ENCODE measurements at places on chromosomes 2 and 18.

DNA sequence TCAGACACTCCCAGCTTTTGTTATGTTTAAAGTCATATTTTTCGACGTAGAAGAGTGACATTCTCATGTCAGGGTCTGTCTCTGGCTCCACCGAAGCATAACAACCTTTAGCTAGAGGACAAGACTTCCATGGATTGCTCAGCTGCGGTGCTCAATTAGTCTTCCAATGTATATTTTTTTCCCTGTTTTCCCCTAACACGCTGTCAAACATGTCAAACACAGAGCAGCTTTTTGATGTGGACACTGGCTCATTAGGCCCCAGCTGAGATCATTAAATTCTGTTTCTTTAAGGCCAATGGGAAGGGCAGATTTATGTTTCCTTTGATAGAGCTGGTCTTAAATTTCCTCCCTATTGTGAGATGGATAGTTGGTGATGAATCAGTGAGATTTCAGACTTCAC, 525.4 kb downstream of the PIK3C3 start:
- no peak for DNase-seq

GRCh38 chr2:208406474-208407451, at the start of gene PTH2R:
Gene PTH2R (plus strand): TSS chr2:208406792. CDS start chr2:208407044, 252 bp downstream.
- DNase-seq = no peak

GRCh38 chr2:176157499-176158185, 535 bp downstream of the HOXD3 start:
- no peak for DNase-seq

DNA sequence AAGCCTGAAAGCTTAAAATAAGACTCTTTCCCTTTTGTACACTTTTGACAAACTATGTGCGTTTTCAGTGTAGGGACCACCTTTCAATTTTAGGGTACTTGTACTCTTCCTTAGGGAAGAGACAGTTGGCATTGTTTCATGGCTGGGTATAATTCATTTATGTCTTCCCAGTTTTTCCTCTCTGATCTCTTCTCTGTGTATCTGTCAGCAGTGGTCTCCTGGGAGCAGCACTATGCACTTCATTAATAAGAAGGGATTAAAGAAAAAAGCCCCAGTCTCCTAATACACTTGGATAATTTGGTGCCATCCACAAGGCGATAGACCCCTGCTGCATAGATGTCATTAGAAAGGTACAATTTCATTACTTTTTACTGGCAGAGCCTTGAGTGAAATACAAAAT, 12.1 kb downstream of the AQP4 start:
- DNase-seq = no peak

- DNase-seq = no peak
Observed at GRCh38 chr2:217028128-217028527, 168.3 kb upstream of the TNP1 start.

GRCh38 chr18:50970006-50970405, 2.2 kb downstream of the ELAC1 start:
- no peak for DNase-seq

DNA sequence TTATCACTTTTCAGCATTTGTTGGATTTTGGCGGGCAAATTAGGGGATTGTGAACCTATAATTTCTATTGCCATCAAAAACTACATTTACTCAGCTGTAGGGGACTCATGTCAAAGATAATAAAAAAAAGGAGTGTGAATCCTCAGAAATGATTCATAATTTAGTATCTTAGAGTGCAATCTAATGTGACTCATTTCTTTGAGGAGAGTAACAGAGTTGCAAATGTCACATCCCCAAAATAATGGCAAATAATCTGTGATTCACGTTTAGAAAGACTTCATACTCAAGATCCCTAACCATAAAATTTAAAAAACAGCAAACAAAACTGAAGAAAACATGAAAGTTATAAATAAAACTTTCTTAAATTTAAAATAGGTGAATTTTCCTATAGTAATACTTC, 373.0 kb downstream of the CDH2 start:
- DNase-seq = no peak

GRCh38 chr2:219277703-219278654, 1.2 kb upstream of the DNAJB2 start:
- DNase-seq = peak; percentile 74

- DNase-seq = no peak
Observed at GRCh38 chr2:224146356-224147160, 107.5 kb upstream of the SERPINE2 start.

GRCh38 chr2:192128655-192129054, 66.1 kb downstream of the TMEFF2 start:
- no peak for DNase-seq

DNA sequence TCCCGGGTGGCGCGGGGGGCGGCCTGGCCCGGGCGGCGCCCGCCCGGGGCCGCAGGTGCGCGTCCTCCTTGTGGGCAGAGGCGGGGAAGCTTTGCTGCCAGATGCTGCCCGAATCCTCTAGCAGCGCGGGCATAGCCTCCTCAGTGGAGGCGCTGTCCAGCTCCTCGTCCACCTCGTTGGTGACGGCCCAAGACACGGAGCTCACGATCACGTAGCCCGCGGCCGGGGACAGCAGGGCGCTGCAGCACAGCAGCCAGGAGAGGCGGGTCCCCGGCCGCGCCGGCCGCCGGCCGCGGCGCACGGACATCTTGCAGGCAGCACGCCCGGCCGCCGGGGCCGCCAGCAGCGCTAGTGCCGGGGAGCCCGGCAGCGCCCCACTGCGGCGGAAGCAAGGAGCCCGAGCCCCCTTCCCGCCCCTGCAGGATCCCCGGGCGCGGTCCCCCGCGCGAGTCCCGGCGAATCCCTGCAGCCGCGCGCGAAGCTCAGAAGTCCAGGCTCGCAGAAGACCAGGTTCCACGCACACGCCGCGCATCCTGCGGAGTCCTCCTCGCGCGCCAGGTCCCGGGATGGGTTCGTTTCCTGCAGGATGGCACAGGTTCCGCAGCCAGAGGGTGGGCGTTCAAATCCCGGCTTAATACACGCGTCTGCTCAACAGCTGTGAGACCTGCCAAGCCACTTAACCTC, at the start of gene CREG2:
Gene CREG2 (minus strand): TSS at position 353 of the 684 bp plus-strand sequence. CDS start 46 bp downstream, at position 307.
- peak; percentile 84 for DNase-seq

GRCh38 chr2:104563398-104563996, 290.4 kb upstream of the POU3F3 start:
- no peak for DNase-seq

DNA sequence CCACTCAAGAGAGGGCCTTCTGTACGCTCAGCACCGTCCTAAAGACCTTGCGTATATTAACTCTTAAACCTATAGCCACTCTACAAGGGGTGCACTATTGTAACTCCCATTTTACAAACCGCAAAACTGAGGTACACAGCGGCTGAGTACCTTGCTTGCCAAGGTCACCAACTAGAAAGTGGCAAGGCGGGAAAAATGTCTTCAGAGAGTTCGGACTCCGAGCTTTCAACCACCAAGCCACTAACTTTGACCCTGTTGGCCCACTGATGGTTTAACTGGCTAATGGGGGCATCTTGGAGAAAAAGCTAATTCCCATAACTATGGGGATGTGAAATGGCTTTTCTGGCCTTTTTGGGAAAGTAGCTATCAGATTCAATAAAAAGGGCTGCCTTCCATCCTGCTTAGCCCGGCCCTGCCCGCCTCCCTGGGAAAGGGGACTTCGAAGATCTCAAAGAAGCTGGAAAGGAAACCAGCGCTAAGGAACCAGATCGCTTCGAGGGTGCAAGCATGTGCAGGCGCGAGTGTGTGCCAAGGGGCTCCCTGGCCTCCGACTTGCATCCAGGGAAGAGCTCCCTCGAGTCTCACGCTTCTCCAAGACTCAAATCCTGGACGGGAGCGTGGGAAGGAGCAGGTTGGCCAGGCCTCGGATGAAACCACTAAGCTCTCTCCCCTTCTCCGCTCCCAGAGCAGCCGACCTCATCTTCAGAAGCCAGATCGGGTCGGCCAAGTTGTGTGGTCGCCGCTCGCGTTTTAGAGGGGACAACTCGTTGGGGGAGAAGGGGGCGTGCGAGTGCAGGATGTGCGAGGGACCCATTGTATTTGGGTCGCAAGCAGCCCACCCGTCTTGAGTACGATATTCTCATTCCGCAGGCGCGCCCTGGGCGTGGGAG, 2.2 kb upstream of the SP5 start:
- DNase-seq = no peak

GRCh38 chr2:101751875-101752619, 54.5 kb downstream of the MAP4K4 start:
- DNase-seq = no peak

DNA sequence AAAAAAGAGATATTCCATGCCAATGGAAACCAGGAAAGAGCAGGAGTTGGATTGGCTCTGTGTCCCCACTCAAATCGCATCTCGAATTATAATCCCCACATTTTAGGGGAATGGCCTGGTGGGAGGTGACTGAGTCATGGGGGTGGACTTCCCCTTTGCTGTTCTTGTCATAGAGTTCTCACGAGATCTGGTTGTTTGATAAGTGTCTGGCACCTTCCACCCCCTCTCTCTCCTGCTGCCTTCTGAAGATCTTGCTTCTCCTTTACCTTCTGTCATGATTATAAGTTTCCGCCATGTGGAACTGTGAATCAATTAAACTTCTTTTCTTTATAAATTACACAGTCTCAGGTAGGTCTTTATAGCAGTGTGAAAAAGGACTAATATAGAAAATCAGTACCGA, 355.6 kb downstream of the NBAS start:
- no peak for DNase-seq

GRCh38 chr2:17301437-17301836, 216.8 kb downstream of the RAD51AP2 start:
- no peak for DNase-seq

DNA sequence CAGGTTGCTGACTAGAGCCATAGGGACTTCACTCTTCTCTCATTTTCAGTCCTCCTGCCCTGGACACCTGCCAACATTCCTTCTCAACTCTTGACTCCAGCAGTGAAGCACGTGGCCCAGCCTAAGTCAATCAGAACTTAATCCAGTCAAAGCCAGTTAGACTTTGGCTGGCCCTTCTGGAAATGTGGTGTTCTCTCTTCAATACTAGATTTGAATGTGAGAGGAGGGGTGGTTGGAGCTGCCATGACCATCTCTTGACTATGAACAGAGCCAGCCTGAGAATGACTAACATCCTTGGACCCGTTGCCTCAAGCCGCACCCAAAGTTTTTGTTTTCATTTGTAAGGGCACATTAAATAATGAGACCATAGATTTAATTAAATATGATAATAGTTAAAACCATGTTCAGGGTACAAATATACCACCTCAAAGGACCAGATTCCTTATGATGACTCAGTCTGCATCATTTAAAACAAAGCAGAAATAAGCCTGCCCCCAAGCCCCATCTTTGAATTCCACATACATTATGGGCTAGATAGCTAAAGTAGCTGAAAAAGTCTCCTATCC, 49.7 kb upstream of the RASGRP3 start:
- no peak for DNase-seq

- no peak for DNase-seq
Observed at GRCh38 chr2:169086893-169087467, 17.6 kb downstream of the DHRS9 start.

DNA sequence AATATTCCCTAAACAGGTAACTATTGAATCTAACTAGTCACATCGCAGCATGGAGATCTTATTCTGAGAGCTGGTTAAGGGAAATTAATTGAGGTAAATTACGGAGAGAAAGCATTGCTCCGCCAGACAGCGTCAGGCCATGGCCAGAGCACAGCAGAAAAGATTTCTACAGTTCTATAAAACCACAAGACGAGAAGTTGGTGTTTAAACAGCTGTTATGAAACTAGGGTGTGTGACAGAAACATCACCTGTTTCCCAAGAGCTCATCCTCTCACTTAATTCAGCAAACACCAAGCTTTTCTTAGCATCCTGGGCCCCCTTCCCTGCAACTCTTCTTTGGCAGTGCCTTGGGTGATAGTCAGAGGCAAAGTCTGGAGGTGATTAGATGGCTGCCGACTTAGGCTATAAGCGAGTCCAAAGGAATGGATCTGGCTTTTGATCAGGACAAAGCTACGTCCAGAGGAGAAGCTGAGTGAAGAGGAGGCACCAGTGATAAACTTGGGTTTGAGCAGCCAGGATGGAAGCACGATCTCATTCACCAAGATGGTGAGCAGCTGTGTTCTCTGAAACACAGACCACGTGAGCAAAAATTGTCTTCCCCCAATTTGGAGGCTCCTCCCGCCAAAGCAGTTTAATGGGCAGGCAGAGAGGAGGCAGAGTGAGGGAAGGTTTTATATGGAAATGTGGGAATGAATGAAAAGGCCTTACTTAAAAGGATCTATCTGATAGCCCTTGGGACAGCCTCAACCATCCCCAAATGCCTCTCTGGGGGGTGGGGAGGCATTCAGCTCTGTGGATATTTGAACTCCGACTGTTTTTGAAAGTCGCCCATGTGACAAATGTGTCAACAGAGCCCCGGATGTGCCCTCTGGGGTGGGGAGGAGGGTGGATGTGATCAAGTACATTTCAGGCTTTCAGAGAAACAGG, 57.8 kb downstream of the PKDCC start:
- no peak for DNase-seq

- no peak for DNase-seq
Observed at GRCh38 chr2:146041274-146041910, 1521.5 kb upstream of the ZEB2 start.

DNA sequence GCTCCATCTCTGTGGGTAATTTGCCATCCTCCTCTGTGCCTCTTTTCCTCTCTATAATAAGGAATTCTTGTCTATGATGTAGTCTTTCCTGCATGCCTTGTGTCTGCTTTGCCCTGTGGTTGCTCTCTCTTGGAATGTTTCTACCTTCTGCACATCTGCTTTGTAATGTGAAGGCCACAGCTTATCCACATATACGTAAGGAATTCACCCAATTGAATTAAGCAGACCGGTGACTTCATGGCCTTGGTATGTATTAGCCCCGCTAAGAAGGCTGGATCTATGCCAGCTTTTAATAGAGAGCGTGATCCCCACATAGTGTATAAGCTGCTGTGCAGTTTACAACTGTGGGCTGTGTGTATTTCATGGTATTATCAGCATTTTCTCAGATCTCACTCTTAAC, 274.7 kb downstream of the RNF144A start:
- no peak for DNase-seq

- no peak for DNase-seq
Observed at GRCh38 chr2:145161656-145162055, 641.7 kb upstream of the ZEB2 start.

- DNase-seq = no peak
Observed at GRCh38 chr2:25304321-25304720, 37.4 kb downstream of the DNMT3A start.

- no peak for DNase-seq
Observed at GRCh38 chr18:35371412-35372195, 5.5 kb downstream of the ZNF396 start.

DNA sequence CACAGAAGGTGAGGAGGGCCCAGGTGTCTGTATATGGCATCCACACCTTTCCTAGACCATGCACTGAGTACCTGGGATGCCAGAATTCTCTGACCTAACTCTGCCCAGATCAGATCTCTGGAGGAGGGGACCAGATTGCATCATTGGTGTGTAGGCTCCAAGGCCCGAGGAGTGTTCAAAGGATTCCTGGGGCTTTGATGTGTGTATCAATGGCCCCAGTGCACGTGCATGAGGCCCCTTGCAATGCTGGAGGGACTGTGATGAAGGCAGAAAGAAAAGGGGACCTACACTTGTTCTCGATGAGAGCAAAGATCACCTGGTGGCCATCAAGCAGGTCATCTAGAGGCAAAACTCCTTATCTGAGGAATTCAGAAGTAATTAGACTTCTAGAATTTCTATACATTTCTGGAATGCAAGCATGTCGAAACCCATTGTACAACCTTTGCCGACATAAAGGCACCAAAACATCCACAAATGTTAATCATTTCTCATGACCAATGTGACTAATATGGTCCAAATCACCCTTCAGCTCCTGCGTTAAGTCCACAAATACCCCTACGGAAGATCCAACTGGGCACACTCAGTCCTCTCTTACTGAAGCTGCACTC, 123.5 kb downstream of the CHST9 start:
- no peak for DNase-seq

All from hypothalamus (tissue), 51 donors.